ENCODE measurements at places on chromosomes 1 and 21. TPM values are rescaled to one million over a fixed set of nuclear protein-coding genes. Genes with fewer than 3 reads are reported as not detected.

DNA sequence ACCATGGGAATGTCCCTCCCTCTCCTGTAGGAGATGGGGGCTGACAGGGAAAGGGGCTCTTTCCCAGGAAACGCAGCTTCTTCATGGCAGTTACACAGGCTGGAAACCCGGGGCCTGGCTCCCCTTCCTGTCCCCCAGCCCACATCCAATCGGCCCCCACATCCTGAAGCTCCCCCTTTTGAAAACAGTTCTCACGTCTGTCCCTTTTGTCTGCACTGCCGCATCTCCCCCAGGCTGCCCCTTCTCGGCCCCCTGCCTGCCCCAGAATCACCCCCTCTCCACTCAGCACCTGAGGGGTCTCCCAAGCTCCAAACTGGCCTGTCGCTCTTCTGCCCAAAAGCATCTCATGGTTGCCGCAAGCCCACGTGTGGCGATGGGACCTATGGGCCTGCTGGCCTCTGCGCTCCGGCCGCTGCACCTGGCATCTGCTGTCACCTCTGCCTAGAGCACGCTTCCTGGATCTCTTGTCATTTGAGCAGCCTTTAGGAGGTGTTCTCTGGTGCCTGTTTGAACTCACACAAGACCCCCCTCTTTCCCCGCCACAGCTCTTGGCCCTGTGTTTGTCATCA is 867 bp downstream of the SLC1A7 start:
- DNase-seq: no peak

- DNase-seq: no peak
These were observed 31.3 kb downstream of the KIRREL1 start for GRCh38 chr1:158024737-158025136.

DNA sequence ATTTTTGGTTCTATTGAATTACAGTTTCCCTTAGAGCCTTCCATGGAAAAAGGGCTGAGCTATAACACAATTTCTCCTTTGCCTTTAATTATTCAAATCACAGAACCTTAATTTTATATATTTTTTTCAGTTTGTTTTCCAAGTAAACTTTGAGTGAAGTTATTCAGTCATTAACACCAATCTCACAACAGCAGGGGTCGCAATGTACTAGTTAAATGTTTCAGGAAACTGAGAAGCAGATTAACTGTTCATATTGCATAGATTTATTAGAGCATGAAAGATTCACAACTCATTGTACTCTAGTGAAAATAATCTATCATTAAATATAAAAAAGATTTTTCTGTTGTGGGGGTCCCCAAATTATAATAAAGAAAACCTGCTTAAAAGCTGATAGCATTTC is 64.1 kb downstream of the KIFAP3 start:
- DNase-seq: peak; percentile 10

GRCh38 chr1:220956501-220957232 is 77.4 kb downstream of the HLX start:
- no peak for DNase-seq

DNA sequence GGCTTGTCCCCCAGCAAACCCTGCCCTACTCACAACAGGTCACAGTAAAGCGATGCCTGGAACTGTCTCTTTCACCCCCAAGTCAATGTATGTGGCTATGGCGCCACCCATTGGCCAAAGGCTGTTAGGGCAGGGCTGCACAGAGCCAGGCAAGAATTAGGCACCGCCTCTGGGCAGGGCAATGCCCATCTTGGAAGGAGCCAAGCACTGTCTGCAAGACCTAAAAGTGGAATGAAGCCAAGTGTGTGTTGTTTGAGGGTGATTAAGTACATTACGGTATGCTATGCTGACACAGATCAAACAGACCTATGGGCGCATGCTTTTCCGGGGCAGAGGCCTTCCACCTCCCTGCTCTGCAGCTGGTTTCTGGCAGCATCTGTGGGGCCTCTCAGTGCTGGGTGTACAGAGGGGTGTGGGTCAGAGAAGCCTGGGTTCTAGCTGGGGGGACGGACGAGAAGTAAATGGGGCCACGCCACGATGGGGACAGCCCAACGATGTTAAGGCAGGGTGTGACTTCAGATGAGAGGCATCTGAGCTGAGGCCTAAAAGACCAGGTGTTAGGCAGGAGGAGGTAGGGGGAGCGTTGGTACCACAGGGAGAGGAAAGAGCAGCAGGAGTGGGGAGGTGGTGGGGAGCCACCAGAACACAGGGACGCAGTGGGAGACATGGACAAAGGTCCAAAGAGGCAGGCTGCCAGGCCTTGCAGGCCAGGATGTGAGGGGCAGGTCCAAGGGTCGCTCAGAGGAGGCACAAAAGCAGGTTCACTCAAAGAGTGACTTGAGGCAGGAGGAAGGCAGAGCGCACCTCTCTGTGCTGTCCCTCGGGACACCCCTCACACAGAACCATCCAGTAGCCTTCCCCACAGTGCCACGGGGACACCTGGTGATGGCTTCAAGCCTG is 49.8 kb downstream of the ACOT7 start:
- no peak for DNase-seq

GRCh38 chr21:26888256-26888655 is 43.0 kb upstream of the ADAMTS1 start:
- no peak for DNase-seq

DNA sequence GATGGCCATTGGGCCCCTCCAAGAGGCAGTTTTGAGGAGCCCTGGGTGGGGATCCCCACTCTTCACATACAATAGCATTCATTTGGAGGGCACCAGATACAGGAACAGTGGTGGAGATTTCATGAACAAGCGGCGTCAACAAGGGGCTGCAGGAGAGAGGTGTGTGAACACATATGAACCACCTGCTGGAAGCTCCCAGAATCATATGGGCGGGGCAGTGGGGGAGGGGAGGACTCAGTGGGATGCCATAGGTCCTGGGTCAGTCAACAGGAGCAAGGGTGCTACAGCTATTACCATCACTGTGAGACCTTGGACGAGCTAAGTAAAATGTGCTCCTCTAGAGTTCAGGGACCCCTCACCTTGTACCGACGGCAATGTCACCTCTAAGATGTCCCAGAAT is 100.4 kb upstream of the IRF2BP2 start:
- DNase-seq: no peak

DNA sequence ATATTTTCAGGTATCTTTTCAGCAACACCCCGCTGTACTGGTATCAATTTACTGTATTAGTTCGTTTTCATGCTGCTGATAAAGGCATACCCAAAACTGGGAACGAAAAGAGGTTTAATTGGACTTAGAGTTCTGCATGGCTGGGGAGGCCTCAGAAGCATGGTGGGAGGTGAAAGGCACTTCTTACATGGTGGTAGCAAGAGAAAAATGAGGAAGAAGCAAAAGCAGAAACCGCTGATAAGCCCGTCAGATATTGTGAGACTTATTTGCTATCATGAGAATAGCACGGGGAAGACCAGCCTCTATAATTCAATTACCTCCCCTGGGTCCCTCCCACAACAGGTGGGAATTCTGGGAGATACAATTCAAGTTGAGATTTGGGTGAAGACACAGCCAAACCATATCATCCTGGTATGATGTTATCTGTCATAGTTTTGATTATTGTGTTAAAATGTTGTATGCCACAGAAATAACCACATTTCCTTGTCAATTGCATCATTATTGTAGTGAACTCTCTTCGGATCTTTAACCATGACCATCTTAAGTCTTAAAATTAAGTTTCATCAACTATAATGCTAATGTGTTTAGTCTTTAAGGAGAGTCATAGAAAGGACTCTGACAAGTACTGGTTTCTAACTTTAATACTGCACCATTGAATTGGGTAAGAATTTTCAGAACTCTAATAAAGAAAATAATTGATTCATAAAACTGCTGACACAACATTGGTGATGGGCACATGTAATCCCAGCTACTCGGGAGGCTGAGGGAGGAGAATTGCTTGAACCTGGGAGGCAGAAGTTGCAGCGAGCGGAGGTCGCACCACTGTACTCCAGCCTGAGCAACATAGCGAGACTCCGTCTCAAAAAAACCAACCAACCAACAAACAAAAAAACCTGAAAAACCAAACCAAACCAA is 58.2 kb downstream of the TBX19 start:
- no peak for DNase-seq

DNA sequence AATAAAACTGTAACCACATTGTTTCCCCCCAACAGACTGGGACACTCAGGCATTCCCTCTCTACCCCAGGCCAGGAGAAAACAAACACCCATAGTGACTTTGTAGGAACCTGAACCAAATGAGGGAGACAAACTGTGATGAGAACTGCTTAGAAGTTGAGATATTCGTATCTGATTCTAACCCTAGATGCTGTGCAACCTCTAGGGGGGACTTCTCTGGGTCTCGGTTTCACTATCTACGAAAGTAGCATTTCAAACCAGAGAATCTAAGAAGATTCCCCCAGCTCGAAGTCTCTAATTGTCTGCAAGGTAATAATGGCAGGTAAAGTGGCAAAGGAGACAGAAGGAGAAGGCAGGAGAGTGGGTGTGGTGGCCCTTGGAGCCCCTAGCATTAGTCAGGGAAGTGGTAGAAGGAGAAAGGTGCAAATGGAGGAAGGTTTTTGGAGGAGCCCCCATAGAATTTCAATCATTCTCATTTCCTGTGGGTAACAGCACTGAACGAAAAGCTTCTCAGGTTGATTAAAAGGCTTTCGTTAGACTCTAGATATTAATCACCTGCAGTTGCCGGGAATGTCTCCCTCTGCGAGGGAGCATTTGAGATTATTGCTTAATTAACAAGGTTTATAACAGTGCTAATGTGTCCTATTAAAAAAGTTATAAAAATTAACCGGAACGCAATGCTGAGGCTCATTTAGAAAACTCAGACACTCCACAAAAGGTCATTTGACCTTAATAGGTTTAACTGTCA is 46.4 kb downstream of the BEND5 start:
- no peak for DNase-seq

- no peak for DNase-seq
These were observed 27.3 kb upstream of the EVA1B start for GRCh38 chr1:36350659-36351226.

GRCh38 chr1:109493805-109494539 is at the start of gene CYB561D1:
Gene CYB561D1 (plus strand): TSS chr1:109494094. CDS start chr1:109494140, 46 bp downstream.
- DNase-seq: no peak

DNA sequence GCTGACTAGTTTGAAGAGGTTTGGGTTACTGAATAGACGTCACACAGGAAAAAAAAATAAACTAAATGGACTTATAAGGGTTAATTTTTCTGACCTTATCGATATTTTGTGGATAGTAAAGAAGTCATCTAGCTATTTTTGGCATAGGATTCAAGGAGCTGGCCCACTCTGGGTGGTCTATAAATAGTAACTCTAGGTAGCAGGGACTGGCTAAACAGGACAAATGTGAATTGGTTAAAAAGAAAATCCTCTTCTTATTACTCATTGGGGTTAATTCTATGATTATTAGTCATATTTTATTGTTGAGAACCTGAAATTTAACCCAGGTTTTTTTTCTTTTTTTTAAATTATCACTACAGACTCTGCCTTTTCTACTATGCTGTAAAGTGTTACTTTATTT is 61.7 kb downstream of the ATF6 start:
- DNase-seq: no peak

DNA sequence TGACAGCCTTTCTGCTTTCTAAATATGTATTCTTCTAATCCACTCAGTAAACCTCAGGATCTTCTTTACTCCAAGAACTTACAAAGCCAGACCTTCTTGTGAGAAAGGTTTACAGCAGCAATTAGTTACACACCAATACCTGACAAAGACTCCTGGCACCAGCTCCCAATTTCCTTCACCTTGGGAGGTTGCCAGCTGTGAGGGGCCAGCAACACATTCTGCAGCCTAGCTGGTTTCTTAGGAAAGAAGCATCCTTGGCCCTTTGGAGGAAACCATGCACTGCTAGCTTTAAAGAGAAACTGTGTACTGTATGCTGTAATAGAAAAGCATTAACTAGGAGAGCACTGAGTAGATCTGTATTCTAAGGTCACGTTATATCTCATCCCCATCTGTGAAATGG is 10.8 kb downstream of the FYB2 start:
- DNase-seq: no peak

DNA sequence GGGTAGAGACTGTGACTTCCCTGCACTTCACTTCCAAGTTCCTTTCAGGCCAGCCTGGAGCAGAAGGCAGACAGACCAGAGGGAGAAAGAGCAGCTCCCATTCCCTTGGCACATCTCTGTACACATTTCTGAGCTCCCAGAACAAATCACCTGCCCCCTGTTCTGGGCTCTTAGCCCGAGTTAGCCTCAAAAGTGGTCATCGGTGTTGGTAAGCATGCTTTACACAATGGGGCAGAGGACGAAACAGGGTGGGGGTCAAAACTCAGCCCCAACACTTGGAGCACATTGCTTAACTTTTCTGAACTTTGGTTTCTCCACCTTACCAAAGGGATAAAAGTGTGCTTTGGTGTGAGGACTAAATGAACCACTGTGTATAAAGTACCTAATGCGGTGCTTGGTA is 98.7 kb downstream of the DAB1 start:
- no peak for DNase-seq

DNA sequence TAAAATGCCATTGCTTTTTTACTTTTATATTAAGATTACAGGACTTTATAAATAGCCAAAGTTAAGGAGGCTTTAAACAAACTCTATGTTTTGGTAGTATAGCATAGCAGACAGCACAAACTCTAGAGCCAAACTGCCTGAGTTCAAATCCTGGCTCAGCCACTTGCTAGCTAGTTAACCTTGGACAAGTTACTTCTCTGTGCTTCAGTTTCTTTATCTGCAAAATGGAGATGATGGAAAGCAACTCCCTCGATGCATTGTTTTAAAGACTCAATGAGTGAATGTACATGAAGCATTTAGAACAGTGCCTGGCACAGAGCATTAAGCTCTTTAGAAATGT is 21.3 kb downstream of the C1QB start:
- DNase-seq: no peak

DNA sequence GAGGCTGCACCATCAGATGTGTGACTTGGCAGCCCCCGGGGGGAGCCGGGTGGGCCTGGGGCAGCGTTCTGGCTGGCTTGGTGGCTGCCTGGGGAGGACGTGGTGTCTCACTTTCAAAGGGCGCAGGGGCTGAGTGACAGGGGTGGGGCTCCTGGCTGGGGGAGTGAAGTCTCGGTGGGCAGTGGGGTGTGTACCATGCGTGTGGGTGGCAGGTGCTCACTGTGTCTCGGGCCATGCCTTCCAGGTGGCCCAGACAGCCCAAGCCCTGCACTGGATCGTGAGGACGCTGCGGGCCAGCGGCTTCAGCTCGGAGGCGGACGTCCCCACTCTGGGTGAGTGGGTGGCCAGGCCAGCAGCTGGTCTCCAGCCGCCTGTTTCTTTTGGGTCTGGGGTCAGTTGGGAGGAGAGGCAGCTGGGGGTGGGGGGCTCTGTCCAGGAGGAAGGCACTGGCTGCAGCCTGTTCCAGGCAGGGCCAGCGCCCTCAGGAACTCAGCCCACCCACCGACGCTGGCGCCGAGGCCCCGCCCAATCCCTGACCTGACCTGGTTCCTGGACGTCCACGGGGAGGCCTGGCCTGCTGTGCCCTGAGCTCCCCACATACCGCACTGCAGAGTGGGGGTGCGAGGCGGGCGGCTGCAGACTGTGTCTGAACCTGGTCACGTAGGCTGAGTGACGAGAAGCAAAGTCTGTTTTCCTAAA is 30.6 kb upstream of the LRRC3 start:
- no peak for DNase-seq

- no peak for DNase-seq
These were observed 36.2 kb downstream of the CEP350 start for GRCh38 chr1:179990847-179991246.

GRCh38 chr1:54601730-54602129 is 21.6 kb downstream of the FAM151A start:
- DNase-seq: no peak

GBP7 gene
- not detected for total RNA-seq

ZNF683 gene
- total RNA-seq: not detected

ZBTB8A gene
- 30.1 TPM for total RNA-seq

COL9A2 gene
- total RNA-seq: 8.7 TPM

TSTD1 gene
- total RNA-seq: 23.1 TPM

OR6N1 gene
- total RNA-seq: not detected

HUNK gene
- total RNA-seq: 7.3 TPM

PCAT6 gene
- total RNA-seq: not detected

All from urinary bladder (tissue), 4 donors.